Left ventricle myocardium inferior (tissue), 1 donor: ENCODE measurements at places on chromosomes 16 and 17. TPM values are rescaled to one million over a fixed set of nuclear protein-coding genes. Genes with fewer than 3 reads are reported as not detected.
A peak's percentile ranks its signal among the peaks of the same experiment; 100 is the strongest.

DNA sequence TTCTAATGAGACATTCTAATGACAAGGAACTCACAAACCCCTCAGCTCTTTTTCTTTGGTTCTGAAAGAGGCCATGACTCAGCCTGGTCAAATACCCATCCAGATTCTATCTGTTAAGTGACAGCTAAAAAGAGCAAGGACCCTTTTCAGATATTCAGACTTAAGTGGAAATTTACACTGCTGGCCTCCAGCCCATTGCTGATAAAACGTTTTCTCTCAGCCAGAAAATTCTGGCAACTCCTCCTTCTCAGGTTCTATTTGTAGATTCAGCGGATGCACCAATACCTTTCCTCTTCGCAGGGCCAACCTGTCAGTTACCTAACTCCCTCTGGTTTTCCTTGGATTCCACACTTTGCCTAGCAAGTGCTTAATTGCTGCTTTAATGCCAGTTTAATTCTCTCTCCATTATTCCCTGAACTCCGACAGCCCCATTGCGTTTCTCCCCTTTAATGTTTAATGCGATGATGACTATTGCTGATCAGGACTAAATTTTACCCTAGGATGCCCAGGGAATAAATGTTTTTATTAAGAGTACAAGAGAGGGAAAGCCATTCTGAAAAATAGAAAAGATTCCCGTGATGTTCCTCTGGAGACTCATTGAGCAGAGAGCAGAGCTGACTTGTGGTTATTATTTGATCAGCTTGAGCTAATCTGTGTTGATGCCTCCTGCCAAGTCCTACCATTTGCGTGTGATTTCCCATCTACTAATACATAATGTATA is 35.9 kb upstream of the TOM1L1 start:
- DNase-seq, result no peak

Gene ATAD5
- 0.36 TPM for total RNA-seq

DNA sequence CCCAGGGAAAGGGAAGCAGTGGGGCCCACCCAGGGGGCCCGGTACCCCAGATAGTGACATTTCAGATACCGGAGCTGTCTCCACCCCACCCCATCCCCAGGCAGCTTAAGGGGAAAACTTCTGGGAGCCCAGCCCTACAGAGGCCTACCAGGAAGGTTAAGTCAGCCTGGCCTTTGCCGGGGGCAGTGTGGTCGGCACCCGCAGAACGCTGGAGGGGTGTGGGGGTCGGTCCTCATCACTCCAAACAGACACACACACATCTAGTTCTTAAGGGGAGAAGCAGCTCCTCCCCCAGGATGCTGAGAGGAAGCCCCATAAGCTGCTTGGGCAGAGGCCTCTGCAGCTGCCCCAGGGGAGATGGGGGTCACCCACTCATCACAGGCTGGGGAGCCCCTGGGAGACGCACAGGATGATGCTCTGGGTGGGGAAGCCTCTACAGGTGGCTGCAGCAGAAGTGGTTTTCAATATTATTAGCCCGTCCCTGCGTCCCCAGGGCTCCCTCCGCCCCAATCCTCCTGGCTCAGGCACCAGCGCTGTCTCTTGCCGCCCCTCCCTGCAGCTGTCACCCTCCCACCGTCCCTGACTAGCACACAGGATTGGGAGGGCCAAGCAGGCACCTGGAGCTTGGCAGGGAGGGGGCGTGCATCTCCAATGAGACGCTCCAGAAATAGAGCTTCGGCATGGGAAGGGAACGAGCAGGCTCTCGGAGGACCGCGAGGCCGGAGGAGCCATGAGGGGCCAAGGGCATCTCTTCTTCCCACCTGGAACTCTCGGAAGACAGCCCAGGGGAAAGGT is 1.4 kb upstream of the ABR start:
- no peak for DNase-seq

GRCh38 chr17:19250421-19251173 is 13.4 kb downstream of the EPN2 start:
- peak; percentile 69 for DNase-seq

DNA sequence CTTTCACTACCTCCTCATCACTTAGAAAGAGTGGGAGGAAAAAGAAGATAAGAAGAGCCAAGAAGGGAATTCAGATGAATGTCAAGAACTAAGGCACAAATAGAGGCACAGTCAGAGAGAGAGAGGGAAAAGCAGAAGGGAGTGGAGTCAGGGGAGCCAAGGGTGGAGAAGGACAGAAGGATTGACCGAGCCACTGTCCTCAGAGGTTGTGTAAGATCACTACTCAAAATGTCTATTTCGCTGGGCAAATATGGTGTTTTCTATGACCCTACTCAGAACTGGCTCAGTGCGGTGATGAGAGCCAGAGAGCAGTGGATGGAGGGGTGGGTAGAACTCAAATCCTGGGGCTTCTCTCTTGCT is 139.2 kb upstream of the HS3ST2 start:
- DNase-seq, result no peak

DNA sequence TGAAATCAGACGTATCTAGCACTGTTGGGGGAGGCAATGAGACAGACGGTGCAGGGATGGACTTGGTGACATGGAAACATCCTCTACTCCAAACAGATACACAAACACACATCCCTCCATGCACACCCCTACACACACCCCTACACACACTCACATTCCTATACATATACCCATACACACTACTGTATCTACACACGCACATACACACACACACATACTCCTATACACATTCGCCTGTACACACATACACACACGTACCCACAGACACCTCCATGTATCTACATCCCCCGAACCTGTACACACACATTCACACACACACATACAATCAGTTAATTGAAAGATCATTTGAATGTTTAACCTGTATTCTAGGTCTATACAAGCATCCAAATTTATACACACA is 53.5 kb downstream of the MAF start:
- DNase-seq, result no peak

DNA sequence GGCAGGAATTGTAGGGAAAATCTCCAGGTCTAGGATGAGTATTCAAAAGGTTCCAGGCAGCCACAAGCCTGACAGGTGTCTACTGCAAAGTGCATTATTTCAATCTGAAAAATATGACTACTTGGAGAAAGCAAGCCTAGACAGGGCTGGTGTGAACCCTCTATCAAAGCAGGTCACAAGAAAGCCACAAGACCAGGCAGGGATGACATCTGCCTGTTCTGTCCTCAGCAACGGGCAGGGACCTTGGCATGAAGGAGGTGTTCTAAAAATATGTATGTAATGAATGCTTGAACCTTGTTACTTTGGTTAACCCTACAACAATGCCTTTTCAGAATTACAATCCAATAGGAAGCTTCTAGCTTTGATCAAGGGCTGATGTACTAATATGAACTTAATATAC is 1.2 kb upstream of the COX6A2 start:
- no peak for DNase-seq

Gene KRTAP1-5
- total RNA-seq, result not detected

GRCh38 chr16:48540222-48540900 is 69.6 kb downstream of the N4BP1 start:
- DNase-seq, result no peak

Gene GP1BA
- 0.22 TPM for total RNA-seq

GRCh38 chr16:12646490-12647274 is 157.0 kb downstream of the CPPED1 start:
- DNase-seq, result no peak

- DNase-seq, result no peak
These were observed 189.7 kb upstream of the ZFHX3 start for GRCh38 chr16:73237601-73238000.

DNA sequence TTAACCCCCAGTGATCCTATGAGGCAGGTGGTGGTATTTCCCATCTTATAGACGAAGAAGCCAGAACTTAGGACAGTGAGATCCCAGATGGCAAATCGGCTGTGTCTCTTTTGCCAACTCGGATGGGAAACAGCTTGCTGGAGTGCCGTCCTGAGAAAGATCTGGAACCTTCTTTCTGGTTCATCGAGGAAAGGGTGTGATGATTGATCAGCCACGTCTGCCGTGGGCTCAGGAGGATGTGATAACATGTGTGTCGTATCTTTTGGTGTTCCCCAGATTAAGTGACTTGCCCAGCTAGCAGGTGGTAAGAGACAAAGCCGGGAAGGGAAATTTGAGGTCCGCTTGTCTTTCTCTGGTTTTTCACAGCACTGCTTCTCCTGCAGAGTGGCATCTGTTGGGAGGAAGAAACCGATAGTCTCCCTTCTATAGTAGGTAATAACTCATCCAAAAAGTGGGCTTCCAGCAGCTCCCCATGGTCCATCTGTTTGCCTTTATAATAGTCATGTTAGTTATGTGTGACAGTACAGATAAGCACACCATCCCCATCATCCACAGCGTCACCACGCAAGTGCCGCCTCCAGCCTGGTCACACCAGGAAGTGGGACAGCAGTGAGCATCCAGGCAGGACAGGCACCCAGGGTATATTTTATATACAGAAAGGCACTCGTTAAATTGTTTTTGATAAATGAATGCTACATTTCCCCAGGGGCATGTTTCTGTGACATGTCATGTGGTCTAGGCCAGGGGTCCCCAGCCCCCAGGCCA is 175.5 kb downstream of the KATNIP start:
- no peak for DNase-seq

DNA sequence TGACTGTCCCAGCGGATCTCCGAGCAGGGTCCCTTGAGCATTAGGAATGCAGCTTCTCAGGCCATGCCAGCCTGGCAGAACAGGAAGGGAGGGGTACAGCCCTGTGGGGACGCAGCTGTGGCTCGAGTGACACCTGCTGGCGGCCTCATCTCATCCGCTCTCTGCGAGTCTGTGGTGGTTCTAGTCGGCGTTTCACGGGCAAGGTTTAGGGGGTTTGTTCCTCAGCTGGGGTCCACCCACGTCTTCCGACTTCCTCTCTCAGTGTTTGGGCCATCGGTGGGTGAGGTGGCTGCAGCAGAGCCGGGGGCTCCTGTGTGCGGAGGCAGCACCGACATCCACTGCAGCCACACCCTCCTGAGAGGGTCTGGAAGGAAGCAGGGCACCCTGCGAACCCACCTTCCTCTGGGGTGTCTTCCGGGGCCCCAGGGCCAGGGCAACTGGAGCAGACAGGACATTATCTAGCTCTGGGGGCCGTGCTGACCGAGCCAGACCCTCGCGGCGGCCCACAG is 33.3 kb downstream of the JPH3 start:
- peak; percentile 44 for DNase-seq

Gene HOXB8
- total RNA-seq, result not detected

- DNase-seq, result no peak
These were observed 37.8 kb downstream of the ERN1 start for GRCh38 chr17:64092113-64092512.

- DNase-seq, result no peak
These were observed 161.4 kb upstream of the C16orf82 start for GRCh38 chr16:26905336-26905735.
